Mucosa of descending colon (tissue), 3 donors: ENCODE measurements at places on chromosomes 3 and 15.

DNA sequence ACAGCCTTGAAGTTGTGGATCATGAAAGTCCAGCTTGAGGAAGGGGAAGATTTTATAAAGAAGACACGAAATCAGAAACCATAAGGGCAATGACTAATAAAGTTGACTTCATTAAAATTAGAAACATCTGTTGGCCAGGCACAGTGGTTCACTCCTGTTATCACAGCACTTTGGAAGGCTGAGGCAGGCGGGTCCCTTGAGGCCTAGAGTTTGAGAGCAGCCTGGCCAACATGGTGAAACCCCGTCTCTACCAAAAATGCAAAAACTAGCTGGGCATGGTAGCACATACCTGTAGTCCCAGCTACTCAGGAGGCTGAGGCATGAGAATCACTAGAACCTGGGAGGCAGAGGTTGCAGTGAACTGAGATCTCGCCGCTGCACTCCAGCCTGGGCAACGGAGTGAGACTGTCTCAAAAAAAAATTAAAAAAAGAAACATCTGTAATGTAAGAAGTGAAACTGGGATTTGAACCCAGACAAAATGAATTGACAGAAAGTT is 7.9 kb upstream of the UBXN7 start:
- DNase-seq = no peak

- peak; percentile 42 for DNase-seq
Observed at GRCh38 chr3:66962664-66963063, 35.4 kb upstream of the KBTBD8 start.

DNA sequence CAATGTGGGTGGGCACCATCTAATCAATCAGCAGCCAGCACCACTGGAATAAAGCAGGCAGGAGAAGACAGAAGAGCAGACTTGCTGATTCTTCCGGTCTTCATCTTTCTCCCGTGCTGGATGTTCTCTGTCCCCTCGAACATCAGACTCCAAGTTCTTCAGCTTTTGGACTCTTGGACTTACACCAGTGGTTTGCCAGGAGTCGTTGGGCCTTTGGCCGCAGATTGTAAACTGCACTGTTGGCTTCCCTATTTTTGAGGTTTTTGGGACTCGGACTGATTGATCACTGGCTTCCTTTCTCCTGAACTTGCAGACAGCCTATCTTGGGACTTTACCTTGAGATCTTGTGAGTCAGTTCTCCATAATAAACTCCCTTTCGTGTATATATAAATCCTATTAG is 292.8 kb downstream of the BCHE start:
- DNase-seq = no peak

DNA sequence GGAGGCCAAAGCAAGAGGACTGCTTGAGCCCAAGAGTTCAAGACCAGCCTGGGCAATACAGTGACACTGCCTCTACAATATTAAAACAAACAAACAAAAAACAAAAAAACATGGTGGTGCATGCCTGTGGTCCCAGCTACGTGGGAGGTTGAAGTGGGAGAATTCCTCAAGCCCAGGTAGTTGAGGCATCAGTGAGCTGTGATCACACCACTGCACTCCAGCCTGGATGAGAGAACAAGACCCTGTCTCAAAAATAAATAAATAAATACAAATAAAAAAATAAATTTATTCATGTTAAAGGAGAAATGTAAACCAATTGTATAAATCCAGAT is 200.6 kb downstream of the BCHE start:
- DNase-seq = no peak

GRCh38 chr3:173395073-173395411 is 2.5 kb upstream of the NLGN1 start:
- no peak for DNase-seq
